ENCODE measurements at places on chromosomes 6 and 20.
A peak's percentile ranks its signal among the peaks of the same experiment; 100 is the strongest.

DNA sequence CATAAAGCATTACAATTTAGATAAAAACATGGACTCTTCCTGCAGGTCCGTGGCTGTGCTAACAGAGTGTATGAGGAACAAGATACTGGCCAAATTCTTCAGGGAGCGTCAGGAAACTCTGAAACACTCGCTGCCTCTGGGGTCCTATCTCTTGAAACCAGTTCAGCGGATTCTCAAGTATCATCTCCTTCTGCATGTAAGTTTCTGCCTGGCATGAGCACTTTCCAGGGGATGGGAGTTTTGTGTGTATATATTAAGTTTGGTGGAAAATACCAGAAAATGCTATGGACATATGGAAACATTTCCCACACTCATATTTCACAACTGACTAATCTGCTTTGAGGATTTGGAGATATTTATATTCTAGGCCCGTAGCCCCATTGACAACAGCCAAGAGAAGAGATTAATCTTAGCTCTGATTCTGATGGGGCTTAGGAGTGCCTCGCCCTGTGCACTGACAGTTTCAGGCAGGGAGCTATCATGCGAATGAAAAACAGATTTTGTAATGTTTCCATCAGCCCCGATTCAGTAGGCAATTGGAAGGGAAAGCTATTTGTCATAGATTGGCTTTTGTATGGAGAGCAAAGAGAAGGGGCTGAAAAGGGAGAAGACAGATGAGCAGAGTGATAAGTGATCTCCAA lies 64.7 kb upstream of the MTHFD1L start:
- no peak for DNase-seq

- DNase-seq = no peak
These were observed 1.8 kb upstream of the C6orf163 start for GRCh38 chr6:87342829-87343228.

DNA sequence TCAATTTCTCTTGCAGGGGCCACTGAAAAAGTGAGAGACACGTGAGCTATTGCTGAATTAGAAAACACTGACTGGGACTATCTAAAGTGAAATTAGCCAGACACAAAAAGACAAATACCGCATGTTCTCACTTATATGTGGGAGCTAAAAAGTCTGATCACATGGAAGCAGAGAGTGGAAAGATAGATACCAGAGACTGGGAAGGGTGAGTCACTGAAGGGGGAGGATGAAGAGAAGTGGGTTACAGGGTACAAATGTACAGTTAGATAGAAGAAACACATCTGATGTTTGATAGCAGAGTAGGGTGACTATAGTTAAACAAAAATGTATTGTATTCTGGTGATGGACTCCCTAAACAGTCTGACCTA lies 13.4 kb downstream of the CST3 start:
- DNase-seq = no peak

GRCh38 chr20:18694071-18694470 lies 106.2 kb downstream of the DTD1 start:
- DNase-seq = no peak

DNA sequence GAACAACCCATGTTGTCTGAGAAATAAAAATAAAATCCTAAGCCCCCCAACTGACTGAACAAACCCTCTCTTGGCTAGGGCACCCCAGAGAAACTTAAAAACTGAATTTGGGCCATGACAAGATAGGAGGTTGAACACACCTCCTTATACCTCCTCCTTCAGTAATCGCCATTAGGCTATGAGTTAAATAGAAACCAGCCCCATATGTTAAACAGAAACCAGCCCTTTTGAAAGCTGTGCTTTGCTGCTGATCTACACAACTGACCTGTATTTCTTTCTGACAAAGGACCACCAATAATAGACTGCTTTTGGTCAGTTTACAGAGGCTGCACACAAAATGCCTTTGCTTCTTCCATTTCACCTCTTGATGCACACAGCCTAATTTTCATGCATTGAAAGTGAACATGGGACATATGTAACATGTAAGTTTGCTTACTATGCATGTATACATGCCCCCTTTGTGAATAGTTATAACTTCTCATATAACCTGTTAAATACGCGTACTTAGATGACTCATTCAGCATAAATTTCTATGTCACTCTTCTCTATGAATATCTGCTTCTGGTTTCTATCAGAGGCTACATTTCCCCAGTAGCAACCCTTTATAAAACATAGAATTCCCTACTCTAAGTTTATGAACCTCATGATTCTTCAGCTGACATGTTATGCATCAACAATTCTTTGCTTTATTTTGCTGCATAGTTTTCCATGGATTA lies 462.9 kb downstream of the COL12A1 start:
- no peak for DNase-seq

GRCh38 chr20:43460830-43461200 lies 3.1 kb downstream of the SRSF6 start:
- no peak for DNase-seq

DNA sequence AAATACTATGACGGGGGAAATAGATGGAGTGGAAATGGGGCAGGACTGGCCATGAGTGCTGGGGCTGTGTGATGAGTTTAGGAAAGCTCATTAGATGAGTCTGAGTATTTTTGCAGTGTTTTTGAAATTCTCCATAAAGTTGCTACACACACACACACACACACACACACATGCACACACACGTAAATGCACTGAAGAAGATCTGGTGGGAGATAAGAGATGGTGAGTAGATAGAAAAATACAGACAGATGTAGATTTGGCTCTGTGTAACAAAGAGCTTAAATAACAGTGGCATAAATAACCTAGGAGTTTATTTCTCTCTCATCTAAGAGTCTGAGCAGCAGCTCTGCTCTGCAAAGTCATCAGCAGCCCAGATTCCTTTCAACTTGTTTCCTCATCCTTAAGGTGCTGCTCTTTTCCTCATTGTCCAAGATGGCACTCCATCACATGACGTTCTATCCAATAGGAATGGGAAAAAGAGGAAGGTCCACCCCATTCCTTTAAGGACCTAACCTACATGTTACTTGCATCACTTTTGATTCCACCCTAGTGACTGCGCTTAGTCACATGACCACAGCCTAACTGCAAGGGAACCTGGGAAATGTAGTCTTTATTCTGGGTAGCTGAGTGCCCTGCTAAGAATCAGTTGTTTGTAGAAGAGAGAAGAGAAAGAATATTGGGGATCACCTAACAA lies 76.4 kb downstream of the EYA2 start:
- DNase-seq = peak; percentile 22

DNA sequence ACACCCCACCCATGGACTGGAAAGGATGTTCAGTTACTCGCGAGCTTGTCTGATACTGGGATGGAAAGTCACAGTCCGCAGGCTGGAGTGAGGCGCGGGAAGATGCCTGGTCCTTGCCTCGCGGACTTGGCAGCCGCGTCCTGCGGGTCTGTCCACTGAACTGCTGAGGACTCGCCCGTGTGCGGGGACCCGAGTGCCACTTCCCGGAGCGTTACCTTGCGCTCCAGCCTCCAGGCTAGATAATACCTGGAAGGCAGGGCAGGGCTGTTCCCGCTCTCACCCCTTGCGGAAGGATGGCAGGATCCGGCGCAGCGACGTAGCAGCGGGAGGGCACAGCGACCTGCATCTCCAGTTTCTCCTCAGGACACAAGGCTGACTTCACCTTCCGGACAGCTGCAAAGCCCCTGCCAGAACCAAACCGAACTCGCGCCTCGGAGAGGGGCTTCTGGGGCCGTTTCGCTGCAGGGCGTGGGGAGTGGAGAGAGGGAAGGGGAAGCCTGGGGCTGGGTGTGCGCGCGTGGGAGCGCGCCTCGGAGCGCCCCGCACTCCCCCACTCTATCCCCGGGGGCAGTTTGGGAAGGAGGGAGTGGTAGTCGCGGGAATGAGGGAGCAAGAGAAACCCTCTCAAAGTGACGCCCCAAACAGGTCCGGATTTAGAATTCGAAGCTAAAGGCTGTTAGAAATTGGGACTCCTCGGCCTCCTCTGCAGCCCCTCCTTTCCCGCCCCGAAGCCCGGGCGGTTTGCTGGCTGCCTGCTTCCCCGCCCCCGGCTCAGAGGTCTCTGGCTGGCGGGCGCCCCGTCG lies at the start of gene KCNQ5:
Gene KCNQ5 (plus strand): TSS at position 774 of the 803 bp plus-strand sequence.
- no peak for DNase-seq

DNA sequence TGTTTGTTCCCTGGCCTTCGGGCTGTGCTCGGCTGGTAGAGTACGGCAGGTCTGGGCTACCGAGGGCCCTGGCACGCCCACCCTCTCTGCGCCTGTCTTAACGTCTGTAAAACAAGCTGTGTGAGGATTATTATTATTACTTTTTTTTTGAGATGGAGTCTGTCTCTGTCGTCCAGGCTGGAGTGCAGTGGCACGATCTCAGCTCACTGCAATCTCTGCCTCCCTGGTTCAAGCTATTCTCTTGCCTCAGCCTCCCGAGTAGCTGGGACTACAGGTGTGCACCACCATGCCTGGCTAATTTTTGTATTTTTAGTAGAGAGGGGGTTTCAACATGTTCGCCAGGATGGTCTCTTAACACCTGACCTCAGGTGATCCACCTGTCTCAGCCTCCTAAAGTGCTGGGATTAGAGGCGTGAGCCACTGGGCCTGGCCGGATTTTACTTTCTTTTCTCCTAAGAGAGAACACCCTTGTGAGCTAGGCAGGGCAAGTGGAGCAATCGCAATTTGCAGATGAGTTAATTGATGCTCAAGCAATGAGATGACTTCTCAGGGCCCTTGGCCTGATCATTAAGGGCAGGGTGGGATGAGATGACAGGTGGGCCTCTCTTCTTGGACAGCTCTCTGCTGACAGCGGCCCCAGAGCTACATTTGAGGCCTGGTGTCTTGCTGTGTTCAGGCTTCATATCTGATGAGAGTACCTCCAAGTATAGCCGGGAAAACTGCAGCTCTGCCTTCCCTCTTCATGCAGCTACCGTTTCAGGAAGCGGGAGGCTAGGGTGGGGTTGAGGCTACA lies 859 bp upstream of the SMIM29 start:
- DNase-seq = no peak

- peak; percentile 70 for DNase-seq
These were observed 1.1 kb downstream of the DLK2 start for GRCh38 chr6:43454290-43454695.

GRCh38 chr6:47484616-47485015 lies 7.0 kb downstream of the CD2AP start:
- no peak for DNase-seq

DNA sequence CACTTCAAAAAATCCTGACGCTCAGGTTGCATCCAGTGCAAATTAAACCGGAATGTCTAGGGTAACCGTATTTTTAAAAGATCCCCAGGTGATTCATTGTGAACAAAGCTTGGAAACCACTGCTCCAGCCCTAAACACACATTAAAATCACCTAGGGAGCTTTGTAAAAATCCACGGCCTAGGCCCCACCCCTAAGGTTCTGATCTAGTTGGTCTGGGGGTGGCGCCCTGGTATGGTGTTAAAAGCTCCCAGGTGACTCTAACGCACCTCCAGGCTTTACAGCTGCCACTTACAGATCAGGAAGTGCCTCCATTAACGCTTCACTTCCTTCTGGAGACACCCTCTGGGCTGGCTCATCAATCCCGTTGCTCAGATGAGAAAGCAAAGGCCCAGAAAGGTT lies 92.2 kb downstream of the GRM4 start:
- DNase-seq = peak; percentile 58

GRCh38 chr6:11381801-11382513 lies 149.5 kb upstream of the NEDD9 start:
- DNase-seq = no peak

DNA sequence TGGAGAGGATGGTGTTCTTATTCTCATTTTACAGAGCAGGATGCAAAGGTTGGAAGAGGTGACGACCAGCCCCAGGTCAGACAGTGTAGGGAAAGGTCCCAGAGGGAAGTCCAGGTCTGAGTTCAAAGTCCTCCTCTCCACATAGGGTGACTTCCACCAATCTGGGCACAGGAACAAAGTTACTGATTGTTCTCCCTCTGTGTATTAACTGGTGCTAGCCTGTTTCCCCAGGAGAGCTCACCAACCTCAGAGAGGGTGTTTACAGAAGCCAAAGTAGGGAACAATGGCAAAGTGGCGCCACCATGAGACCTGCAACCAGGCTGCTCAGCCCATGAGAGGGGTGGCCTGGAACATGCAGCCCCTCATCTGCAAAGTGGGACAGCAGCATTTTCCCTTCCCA lies 16.8 kb upstream of the SIRPB1 start:
- DNase-seq = no peak

- no peak for DNase-seq
These were observed 130.6 kb downstream of the BMP7 start for GRCh38 chr20:57135875-57136274.

DNA sequence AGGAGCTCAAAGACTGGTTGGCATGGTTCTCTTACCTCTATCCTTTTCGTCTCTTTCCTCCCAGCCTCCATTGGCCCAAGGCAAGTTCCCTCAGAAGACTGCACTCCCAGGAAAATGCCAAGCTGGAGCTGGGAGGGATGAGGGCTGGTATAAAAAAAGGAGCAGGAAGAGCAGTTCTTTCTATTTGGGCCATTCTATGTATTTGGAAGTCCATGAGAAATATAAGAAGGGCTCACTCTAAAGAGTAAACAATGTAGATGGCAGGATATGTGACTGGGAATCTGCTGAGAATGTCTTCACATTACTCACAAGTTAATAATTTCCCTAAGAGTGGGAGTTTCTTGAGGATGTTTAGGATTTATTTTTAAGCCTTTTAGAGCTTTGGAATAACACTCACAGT lies 36.6 kb upstream of the ADTRP start:
- no peak for DNase-seq

DNA sequence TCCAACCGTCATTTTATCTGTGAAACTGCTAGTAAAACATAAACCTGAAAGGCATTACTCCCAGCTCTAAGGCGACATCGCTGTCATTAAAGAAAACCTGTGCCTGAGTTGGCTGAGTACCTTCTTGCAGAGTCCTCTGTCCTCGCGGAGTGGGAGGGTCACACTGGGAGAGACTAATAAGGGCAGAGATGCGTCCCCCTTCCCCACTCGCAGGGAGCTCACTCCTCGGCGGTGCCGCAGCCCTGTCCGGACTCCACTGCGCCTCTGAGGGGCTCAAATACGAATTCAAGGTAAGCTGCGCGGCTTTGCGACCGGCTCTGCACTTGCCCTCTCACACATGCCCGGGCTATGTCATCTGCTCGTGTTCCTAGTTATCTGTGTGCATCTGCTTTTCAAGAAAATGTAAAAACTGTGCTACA lies at the start of gene COL19A1:
Gene COL19A1 (plus strand): TSS at position 206 of the 419 bp plus-strand sequence. CDS start 13,012 bp downstream, outside the sequence.
- DNase-seq = peak; percentile 23

- no peak for DNase-seq
These were observed 565.4 kb downstream of the RFPL4B start for GRCh38 chr6:112912416-112913101.

DNA sequence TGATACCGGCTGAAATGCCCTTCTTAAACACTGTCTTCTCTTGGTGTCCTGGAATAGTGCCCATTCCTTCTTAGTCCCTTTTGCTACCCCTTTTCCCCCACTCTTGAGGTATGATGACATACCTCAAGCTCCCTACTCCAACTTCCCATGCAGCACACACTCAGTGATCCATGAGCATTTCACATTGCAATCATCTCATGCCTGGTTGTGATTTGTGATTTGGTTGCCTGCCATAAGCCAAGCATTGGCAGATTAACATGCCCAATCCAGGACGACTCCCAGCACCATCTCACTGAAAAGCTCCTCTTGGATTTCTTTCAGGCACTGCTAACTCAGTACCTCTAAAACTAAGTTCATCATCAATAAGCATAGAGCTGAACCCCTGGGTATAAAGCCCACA lies 14.7 kb upstream of the PTPRA start:
- no peak for DNase-seq

GRCh38 chr6:137087902-137088301 lies 43.1 kb upstream of the IL20RA start:
- DNase-seq = no peak
